ENCODE measurements at places on chromosomes 6 and 20.

DNA sequence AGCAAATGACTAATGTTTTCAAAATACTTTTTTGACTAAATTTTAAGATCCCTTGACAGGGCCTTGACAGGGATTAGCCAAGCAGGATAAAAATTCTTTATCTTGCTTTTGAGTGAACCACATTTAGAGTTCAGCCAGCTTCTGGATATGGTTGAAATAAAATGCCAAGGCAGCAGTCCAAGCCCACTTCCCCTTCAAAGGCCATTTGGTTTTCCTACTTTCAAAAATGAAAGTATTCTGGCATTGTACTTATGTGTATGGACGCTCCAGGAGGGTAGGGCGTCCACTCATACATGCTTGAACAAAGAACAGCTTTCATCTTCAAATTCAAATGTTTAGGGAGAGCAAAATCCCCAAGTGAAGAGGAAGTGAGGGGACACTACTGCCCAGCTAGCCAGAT, 82.3 kb upstream of the BCLAF1 start:
- DNase-seq: no peak

DNA sequence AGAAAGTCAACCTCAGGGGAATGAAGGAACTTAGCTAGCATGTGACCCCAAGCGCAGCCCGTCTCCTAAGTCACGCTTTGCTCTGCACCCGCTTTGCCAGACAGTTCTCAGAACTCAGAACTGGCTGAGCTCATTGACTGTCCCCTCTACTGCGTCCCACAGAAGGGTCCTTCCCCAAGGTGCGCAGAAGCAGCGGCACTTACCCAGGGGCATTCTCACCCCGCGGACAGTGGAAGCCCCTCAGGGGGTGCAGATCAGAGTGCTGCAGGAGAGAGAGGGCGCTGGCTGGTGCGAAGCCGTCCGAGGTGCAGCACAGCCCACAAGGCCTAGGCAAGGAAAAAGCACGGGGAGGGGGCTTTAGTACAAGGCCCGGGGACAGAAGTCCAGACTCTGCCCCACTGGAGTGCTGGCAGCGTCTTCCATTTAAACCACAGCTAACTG, 807 bp downstream of the SNHG17 start:
- DNase-seq: no peak

DNA sequence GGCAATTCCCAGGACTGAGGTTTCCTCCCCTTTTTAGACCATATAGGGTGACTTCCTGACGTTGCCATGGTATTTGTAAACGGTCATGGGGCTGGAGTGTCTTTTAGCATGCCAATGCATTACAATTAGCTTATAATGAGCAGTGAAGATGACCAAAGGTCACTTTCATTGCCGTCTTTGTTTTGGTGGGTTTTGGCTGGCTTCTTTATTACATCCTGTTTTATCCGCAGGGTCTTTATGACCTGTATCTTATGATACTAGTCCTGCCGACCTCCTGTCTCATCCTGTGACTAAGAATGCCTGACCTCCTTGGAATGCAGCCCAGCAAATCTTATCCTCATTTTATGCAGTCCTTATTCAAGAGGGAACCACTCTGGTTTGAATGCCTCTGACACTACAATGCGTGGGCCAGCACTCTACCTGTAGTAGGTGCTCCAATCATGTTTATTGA, 190.1 kb downstream of the KCNQ5 start:
- no peak for DNase-seq

GRCh38 chr20:21397341-21398108, at the start of gene NKX2-4:
Gene NKX2-4, minus strand, starts transcription at chr20:21397526. Its CDS starts 127 bp downstream, at chr20:21397399.
- no peak for DNase-seq

- no peak for DNase-seq
These were observed 32.7 kb upstream of the RNF8 start for GRCh38 chr6:37321101-37321500.

- DNase-seq: peak; percentile 80
These were observed 2.8 kb upstream of the FANCE start for GRCh38 chr6:35449287-35449881.

DNA sequence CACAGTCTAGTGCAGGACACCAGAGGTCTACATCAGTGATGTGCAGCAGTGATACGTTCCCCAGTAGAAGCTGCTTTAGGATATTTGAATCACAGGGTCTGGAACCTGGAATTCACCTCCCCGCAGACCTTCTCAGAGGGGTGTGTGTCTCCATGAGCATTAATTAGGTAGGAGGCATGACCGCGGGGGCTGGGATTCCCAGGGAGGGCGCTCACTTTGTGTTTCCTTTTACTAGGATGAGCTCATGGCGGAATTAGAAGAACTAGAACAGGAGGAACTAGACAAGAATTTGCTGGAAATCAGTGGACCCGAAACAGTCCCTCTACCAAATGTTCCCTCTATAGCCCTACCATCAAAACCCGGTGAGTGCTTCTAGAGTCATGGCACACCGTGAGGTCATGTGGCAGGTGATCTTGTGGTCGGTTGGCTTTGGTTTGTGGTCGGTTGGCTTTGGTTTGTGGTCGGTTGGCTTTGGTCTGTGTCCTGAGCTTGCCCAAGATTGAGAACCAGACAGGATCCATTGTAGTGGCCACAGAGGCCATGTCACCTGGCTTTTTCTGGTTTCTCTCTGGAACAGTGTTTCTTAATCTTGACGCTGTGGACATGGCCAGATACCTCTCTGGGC, 40.8 kb downstream of the CHMP4B start:
- no peak for DNase-seq

DNA sequence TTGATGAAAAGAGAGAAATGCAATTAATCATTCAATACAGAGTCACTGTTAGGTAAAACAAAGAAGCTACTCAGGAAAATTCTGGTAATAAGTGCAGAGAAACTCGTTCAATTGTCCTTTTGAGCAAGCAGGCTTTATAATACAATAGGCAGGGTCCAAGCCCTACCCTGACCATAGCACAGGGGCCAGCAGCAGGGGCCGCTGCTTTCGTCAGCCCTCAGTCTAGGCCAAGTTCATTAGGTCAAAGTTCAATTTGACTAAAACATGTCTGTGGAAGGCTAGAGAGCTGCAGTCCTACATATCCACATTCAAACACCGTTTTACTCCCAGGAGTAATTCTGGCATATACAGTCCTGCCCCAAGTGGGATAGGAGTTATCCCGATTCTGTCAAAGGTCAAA, 94.6 kb downstream of the BCAS1 start:
- DNase-seq: no peak

DNA sequence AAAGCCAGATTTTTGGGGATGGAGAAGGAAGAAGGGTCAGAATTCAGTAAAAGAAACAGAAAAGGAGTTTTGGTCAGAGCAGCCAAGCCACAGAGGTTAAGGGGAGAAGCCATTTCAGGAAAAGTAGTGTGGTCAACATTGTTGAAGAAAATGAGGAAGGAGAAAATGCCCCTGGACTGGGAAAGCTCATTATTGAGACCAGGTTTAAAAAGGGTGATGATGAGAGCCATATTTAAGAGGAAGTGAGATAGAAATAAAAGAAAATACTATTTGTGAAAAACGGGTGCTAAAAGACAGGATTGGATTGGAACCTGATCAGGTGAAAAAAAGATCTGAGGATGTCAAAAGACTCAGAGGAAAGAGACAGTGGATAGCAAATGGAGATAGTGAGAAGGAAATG, 75.8 kb downstream of the CEP162 start:
- DNase-seq: no peak

DNA sequence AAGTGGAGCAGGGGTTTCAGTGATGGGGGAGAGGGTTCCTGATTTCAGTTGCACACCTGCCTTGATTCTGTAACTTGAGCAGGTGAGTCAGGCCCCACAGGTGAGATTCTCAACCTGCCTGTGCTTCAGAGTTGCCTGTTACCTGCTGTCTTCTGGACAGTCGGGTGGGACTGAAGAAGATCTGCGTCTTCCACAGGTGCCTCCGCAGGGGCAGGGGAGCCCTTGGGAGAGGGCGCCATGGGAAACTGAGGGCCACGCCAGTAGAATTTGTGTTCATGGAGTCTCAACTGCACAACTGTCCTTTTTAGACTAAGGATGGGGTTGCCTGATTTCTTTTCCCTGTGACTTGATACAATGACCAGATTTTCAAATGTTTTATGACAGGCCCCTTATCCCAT, 5.2 kb downstream of the UNC93A start:
- DNase-seq: no peak

DNA sequence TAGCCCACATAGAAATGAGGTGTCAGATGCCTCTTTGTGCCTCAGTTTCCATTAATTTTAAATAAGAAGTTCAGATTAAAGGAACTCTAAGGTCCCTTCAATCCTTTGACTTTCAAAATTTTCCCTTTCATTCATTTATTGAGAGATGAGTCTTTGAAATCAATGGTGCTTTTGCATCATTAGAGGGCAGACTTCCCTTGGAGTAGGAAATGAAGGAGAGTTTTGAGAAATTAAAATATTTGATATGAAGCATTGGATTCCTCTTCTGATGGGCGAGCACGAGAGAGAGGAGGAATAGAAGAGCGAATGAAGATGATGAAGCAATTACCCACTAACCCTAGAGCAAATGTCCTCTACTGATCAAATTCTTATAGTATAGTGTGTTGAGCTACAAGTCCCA, 105.7 kb downstream of the EDN1 start:
- DNase-seq: peak; percentile 15

DNA sequence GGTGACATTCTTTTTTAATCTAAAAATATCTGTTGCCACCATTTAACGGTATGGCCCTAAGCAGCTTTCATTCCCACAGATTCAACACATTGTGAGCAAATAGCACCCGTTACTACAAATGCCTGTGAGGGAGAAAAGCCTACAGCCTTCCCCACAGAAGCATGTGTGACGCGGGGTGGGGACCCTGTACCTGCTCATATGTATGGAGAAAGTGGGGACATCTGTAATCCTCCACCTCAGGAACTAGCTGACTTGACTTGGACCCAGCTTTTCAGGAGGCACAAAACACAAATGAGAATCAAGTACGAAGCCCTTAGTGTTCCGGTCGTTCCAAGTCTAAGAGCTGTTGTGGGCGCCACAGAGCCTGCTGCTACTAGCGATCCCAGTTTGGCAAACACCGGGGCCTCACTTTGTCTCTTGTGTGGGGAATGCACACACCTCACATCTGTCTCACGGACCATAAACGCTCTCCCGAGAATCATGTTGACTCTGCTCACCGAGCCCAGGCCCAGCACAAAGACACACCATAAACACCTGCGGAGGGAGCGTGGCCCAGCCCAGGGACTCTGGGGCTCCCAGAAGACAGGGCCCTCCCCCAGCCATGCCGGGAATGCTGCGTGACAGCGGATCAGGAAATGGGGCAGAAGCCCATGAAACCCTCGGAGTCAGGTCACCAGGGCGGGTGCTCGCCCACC, 21.6 kb downstream of the DLL1 start:
- no peak for DNase-seq

DNA sequence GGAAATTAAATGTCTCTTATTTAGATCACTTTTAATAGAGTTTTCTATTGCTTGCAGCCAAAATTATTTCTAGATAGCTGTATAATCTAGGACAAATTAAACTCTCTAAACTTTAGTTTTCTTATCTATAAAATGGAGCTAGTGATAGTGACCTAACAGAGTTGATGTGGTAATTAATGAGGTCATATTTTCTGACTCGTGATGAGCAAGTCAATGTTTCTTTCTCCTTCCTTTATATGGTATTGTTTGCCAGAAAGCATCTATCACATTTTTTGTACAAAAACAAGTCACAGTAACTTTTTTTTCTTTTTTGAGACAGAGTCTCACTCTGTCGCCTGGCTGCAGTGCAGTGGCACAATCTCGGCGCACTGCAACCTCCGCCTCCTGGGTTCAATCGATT, 267.7 kb downstream of the FARS2 start:
- no peak for DNase-seq

- DNase-seq: no peak
These were observed 38.5 kb downstream of the DST start for GRCh38 chr6:56604186-56604585.

DNA sequence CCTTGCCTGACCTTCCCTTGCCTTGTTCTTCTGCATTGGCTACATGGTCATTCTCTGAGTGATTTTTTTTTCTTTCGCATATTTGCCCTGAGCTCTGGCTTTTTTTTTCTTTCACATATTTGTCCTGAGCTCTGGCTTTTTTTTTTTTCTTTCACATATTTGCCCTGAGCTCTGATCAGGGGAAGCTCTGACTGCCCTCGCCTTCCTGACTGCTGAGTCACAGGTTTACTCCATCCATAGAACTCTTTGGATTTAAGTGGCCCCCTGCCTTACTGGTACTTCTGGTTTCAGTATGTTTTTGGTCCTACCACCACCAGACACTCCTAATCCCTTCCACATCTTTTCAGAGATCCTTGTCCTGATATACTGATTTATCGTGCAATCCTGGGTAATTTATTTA, 201.1 kb downstream of the OGFRL1 start:
- DNase-seq: no peak

DNA sequence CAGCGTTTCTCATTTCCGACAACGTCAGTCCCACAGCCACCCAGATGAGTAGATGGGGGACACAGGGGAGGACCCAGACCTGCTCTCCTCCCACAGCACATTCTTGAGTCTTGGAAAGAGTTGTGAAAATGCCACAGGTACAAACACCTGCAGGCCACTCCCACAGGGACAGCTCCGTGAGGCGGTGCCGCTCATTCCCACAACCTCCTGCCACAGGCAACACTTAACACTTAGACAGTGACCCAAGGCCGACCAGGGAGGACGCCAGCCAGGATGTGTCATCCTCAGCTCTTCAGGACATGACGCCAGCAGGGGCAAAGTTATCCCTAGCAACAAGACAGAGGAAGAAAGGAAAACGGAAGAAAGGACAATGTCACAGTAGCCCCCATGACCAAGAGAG, 22.9 kb upstream of the HLA-B start:
- no peak for DNase-seq

GRCh38 chr6:30705620-30706019, 11.5 kb downstream of the MDC1 start:
- DNase-seq: no peak

Measured in Ammon's horn (tissue), 1 donor.